Right ventricle myocardium superior (tissue), 1 donor: ENCODE measurements at places on chromosomes 7 and 10.

DNA sequence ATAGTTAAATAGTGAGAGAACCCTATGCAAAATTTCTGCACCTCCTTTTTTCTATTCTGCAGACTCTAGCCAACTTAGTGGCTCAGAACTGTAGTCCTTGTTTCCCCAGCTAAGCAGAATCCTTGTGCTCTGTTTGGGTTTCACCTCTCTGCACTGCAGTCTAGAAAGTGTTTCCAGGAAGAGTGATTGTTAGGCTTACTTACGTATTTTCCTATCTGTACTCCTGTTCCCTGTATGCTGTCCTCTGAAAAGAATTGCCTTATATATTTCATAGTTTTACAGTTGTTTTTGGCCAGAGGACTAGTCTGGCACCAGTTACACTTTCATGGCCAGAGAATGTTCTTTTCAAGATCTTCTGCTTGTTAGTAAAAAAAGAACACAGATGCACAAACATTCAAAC, 154.6 kb upstream of the POT1 start:
- DNase-seq = no peak

DNA sequence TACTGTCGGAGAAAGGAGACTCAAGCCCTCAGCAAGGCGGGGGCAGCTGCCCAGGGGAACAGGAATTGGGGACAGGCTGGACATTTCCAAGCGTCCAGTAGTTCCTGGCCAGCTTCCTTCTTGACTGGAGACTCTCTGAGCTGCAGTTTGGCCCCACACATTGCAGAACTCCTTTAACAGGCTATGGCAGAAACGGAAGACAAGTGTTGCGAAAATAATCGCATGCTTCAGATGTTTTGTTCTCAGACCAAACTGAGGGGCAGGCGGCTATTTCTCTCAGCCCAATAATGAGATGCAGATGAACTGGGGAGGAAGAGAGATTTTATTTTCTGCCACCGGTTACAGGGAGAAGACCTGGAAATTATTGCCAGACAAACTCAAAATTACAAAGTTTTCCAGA, 88.0 kb upstream of the PFKP start:
- no peak for DNase-seq

DNA sequence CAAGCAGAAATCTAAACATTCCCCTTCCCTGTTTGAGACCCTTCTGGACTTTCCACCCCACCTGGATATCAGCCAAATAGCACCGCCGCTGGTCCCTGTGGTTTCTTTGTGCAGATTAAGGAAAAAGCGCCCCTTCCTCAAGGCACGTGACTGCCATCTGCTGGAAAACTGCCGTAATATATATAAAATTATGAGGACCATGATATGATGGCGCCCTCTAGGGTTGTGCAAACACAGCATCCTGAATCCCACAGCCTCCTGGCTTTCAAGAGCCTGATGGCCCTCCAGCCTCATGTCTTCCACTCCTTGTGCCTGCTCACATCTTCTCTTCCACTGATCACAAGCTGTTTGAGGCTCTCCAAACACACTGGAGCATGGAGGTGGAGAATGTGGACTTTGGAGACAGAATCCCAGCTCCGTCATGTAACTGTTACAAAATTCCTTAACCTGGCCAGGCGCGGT, 121.3 kb downstream of the MYL10 start:
- no peak for DNase-seq

GRCh38 chr10:35508647-35509046, 96.5 kb upstream of the GJD4 start:
- no peak for DNase-seq

DNA sequence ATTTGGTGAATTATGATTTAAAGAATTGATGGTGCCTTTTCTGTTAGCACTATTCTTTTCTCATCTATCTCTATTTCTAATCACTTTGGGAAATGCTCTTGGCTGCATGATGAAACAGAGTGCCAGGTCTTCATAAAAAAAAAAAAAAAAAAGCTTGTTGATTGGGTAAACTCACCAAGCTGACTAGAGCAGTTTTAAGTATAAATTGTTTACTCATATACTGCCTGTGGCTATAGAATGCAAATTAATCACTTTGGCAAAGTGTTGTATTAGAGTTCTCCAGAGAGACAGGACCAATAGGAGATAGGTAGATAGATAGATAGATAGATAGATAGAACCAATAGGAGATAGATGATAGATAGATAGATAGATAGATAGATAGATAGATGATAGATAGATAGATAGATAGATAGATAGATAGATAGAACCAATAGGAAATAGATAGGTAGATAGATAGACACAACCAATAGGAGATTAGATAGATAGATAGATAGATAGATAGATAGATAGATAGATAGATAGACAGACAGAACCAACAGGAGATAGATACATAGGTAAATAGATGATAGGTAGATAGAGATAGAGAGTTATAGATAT, 20.1 kb upstream of the TBXAS1 start:
- DNase-seq = no peak
